ENCODE measurements at places on chromosomes 1 and 21. TPM values are rescaled to one million over a fixed set of nuclear protein-coding genes. Genes with fewer than 3 reads are reported as not detected.

Gene CSMD2
- 0.33 TPM for total RNA-seq

- H3K27ac ChIP-seq, result no peak overlapping the region
- no peaks in the 10 kb centered on the region for H3K27me3 ChIP-seq
- no peaks in the 10 kb centered on the region for H3K36me3 ChIP-seq
- H3K4me3 ChIP-seq, result no peak overlapping the region
- H3K4me1 ChIP-seq, result peaks cover 17% of the 10 kb centered on the region
These were observed 36.1 kb upstream of the PDE4B start for GRCh38 chr1:65756616-65757015.

DNA sequence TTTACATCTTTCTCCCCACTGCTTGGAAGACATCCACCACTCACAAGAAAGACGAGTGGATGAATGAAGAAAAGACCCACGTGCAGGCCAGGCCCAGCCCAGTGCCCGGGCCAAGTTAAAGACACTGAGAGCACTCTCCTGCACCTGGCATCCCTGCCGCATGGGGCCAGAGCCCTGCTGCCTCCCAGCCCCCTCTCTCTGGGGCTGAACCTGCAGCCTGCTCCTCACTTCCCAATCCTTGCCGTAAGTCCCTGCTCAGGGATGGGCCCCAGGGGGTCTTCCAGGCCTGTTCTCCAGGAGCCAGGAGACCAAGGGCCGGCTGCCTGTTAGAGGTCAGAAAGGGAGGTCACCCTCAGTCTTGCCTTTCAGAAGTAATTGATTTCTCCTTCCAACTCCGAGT is 168.5 kb upstream of the ZC3H12A start:
- no peaks in the 10 kb centered on the region for H3K27me3 ChIP-seq
- DNase-seq, result no peak
- H3K36me3 ChIP-seq, result no peaks in the 10 kb centered on the region

Gene FOXD2
- not detected for total RNA-seq

Gene LCE1A
- not detected for total RNA-seq

Gene PCSK9
- 13.8 TPM for total RNA-seq

Gene TBX19
- 2.0 TPM for total RNA-seq
